ENCODE measurements at places on chromosomes 1 and 21.

DNA sequence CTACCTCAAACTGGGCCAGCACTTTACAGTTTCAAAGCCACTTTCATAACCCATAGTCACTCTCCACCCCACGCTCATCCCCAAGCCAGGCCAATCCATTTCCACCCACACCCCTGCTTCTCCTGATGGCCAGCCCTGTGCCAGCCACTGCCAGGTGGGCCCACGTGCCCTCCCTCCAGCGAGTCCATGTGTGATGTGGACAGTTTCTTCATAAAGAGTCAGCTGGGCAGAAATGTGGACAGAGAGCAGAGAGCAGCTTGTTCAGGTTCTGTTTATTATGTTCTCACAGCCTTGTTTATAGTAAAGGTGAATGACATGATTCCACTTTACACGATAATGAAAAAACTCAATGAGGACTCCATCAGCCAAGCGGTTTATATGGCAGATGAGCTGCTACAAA, 37.4 kb upstream of the RGS16 start:
- no peak for DNase-seq

DNA sequence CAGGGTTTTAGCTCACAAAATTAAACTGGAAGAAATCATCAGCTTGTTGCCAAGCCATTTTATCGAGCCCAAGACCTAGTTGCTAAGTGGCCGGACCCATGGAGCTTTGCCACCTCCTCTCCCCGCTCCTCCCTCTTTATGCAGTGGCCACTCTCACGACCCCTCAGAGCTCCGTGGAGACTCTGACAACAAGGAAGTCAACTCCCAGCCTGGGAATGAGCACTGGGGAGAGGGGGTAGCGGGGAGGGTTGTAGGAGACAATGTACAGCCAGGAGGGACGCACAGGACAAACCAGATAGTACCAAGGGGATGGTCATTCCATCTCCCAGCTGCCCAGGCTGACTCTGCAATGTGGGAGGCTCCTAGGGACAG, 250.9 kb downstream of the SIPA1L2 start:
- DNase-seq, result no peak

DNA sequence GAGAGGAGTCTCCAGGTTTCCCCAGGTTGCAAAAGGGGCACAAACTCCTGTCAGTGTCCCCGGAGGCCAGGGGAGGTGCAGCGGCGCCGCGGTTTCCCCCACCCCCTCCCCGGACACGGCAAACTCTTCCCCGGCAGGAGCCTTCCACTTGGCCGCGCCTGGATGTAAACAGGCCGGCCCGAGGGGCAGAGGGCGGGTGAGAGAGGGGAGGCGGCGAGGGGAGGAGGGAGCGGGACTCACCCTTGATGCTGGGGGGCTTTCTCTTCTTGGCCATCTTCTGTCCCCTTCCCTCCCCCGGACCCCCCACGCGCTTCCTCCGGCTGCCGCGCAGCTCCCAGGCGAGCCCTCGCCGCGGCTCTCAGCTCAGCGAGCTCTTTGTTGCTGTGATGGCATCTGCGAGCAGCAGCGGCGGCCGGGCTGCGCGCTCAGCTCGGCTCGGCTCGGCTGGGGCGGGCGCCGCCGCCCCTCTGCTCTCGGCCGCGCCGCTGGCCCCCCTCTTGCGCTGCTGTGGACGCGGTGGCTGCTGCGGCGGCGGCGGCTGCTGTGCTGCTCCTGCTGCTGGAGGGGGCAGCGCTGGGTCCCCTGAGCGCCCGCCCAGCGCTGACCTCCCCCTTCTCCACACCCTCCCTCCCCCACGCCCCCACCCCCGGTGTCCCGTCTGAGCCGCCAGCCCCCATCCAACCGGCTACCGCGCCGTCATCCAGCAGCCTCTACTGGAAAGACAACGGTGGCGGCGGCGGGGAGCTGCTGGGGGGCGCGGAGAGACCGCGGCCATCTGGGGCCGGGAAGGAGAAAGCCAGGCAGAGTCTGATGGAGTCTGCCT, 4.9 kb upstream of the SLC44A5 start:
- DNase-seq, result peak; percentile 45

- no peak for DNase-seq
These were observed 13.1 kb downstream of the GBP1 start for GRCh38 chr1:89051955-89052312.

Data from astrocyte of the spinal cord (primary cell).